ENCODE measurements at places on chromosomes 5 and 9. TPM values are rescaled to one million over a fixed set of nuclear protein-coding genes. Genes with fewer than 3 reads are reported as not detected.

- no peak for DNase-seq
These were observed 19.3 kb upstream of the GRAMD2B start for GRCh38 chr5:126403876-126404275.

DNA sequence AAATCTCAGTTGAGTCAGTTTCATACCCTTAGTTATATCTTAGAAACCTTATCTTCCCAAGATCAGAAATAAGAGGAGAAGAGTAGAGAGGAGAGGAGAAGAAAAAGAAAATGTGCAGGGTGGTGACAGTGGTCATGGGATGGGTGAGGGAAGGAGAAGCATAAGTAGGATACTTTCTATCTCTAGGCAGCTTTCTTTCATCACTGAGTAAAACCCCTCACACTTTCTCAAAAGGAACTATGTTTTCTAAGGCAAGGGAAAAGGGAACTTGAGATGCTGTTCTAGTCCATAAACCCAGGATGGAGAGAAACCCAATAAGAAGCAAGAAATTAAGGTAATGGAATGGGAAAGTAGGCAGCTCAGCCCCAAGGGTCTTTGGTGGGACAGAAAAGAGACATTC lies 225.3 kb downstream of the MCTP1 start:
- no peak for DNase-seq

The DRD1 gene
- not detected for total RNA-seq

GRCh38 chr5:45687701-45688100 lies 8.5 kb downstream of the HCN1 start:
- no peak for DNase-seq

DNA sequence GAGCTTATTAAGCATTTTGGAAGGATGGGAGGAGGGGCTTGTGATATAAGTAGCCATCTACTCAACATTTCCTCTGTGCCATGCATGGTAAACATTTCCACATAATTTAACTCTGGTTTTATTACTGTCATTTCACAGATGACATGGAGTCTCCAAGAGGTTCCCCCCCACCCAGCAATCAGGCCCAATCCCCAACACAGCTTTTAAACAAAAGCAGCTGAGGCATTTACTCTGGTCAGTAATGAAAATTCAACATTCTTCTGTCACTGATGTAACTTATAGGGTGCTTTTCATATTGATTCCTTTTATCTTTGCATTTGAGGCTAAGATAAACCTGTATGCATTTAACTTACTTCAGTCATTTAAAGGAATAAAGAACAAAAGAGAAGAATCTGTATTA lies 128.1 kb downstream of the COL23A1 start:
- no peak for DNase-seq

DNA sequence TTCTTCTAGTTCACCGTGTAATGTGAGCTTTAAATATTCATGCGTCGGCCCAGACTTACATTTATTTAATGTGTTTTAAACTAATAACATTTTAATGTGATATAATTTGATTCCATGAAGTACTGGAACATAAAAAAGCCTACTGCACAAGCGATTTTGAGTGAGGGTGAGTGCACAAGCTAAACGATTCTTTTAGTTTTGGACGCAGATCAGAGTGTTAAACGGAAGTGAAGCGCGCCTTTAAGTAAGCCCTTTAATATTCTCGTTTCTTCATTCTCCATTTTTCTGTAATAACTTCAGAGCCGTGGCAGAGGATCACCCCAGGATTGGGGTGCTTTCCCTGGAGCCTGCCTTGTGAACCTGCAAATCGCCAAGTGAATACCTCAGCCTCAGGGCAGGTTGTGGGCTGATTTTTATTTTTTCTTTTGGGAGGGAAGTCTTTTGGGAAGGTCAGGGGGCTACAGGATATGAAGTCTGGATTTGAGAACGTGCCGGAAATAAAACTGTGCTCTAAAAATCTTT lies 4.9 kb upstream of the PAX5 start:
- no peak for DNase-seq

The DNAH5 gene
- total RNA-seq = 0.98 TPM

The FAM221B gene
- total RNA-seq = 0.41 TPM

The SEMA5A gene
- total RNA-seq = 33.6 TPM

GRCh38 chr9:2281031-2281802 lies 266.1 kb downstream of the SMARCA2 start:
- no peak for DNase-seq

The PLPPR1 gene
- 1.9 TPM for total RNA-seq

DNA sequence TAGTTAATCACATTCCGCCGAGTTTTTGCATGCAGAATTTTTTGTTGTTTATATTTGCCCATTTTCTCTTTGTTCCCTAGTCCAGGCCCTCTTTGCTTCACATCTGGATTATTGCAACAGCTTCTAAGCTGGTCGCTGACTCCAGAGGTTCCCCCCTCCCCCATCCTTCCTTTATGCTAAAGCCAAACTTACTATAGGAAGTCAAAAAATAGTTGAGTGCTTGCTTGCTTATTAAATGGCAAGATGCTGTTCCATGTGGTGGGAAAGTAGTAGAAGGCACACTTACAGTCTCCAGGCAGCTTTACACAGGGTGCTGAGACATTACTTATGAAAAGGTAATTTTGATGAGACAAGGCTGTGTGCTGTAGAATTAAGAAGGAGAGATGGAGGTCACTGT lies 1.3 kb downstream of the ZBTB34 start:
- DNase-seq = no peak

DNA sequence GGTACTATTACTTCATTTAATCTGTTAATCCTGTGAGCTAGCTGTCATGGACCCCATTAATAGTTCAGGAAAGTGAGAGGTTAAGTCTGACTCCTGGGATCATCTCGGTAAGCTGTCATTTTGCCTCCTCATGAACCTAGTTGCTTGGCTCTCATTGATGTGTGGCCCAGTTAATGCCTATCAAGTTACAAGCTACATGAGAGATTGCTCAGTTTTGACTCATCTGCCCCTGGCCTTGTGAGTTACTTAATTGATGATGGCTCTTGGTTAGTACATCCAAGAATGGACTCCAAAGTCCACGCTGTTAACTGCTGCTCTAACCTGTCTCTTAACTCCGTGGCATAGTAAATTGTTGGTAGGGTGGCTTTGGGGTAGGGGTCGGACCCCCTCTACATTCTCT lies 23.9 kb downstream of the LARP1 start:
- DNase-seq = no peak

- peak; percentile 81 for DNase-seq
These were observed 83.5 kb upstream of the MINAR2 start for GRCh38 chr5:129664336-129664937.

The RFK gene
- total RNA-seq = 86.2 TPM

DNA sequence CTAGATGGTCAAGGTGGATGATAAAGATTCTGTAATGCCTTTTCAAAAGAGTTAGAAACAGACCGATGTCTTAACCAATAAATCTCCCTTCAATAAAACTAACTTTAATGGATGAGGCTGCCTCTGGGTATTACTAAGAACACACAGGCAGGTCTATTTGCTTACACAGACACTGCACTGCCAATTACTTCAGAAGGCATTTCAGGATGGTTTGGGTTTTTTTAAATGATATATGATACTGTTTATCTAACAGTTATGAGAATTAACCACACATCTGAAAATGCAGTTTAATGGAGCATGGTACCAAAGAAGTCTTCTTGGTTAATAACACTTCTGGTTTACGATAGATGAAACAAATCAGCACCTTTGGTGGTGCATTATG lies 367.9 kb upstream of the GRAMD2B start:
- no peak for DNase-seq
